Progenitor cell of endocrine pancreas (in vitro differentiated cells): ENCODE measurements at places on chromosomes 5 and 9.
A peak's percentile ranks its signal among the peaks of the same experiment; 100 is the strongest.

DNA sequence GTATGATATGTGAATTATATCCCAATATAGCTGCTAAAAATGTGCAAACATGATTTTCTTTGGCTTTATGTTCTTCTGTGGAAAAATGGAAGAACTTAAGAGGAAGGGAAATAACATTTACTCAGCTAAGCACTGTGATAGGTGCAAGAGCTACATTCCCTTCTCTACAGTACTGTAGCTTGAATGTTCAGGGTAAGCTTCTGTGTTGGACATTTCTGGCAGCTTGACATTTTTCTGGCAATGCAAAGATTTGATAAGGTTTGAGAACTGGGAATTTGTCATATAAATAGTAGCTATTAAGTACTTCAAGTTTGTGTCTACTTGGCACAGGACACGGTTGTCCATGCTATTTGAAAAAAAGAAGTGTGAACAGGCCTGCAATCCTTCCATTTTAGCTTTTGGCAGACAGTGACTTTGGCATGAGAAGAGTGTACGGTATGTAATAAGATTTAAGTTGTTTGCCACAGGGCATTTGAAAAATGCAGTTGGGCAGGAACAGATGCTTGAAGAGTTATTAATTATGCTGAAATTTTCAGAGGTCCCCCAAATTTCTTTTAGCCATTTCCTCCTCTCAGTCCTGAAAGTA, 77.6 kb downstream of the KIF4B start:
- no peak overlapping the region for H3K27ac ChIP-seq
- no peaks in the 10 kb centered on the region for H3K4me1 ChIP-seq
- no peaks in the 10 kb centered on the region for H3K27me3 ChIP-seq
- no peak for DNase-seq
- no peak overlapping the region for H3K4me3 ChIP-seq
- H3K36me3 ChIP-seq = no peaks in the 10 kb centered on the region

DNA sequence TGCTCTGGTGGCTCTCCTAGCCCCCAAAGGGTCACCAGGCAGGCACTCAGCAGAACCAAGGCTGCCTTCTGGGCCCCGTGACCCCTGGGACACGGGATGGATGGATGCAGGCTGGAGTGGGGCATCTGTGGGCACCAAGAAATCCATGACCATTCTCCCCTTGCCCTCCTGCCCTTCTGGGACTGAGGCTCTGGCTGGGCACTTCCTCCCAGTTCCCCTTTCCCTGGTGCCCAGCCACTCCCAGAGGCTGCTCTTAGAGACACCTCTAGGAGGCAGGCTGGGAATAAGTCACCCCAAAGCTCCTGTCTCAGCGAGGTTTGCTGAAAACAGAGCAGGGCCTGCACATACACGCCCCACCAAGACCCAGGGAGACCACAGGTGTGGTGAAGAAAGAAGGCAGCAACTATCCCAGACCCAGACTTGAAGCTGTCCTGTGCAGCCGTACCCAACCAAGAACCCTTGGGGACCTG, 943 bp downstream of the STING1 start:
- no peak for DNase-seq
- no peaks in the 10 kb centered on the region for H3K4me1 ChIP-seq
- no peak overlapping the region for H3K4me3 ChIP-seq
- H3K27me3 ChIP-seq = peaks cover 3% of the 10 kb centered on the region
- no peaks in the 10 kb centered on the region for H3K36me3 ChIP-seq

DNA sequence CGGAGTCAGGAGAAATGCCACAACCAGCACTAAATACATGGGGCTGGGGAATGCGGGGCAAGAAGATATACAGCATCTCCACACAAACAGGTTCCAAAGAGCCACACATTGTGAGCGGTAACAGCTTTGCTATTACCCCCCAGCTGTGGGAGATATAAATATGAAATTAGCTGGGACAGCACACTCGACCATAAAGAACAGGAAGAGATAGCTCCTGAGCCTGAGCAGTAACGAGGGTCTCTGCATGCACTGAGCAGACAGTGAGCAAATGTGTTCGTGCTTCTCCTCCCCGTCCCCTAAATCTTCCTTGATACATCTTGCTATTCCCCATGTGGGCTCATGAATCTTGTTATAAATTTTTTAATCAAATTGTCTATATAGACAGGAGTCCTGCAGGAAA, 53.1 kb downstream of the ADAMTS2 start:
- H3K4me3 ChIP-seq = no peak overlapping the region
- H3K27ac ChIP-seq = no peak overlapping the region
- H3K36me3 ChIP-seq = no peaks in the 10 kb centered on the region
- H3K27me3 ChIP-seq = no peaks in the 10 kb centered on the region
- no peaks in the 10 kb centered on the region for H3K4me1 ChIP-seq

- H3K27ac ChIP-seq = no peak overlapping the region
- H3K27me3 ChIP-seq = no peaks in the 10 kb centered on the region
- H3K4me1 ChIP-seq = no peaks in the 10 kb centered on the region
- DNase-seq = no peak
- H3K4me3 ChIP-seq = no peak overlapping the region
- H3K36me3 ChIP-seq = peaks cover 42% of the 10 kb centered on the region
Measured at GRCh38 chr9:21901546-21901945, 92.6 kb downstream of the CDKN2A start.

DNA sequence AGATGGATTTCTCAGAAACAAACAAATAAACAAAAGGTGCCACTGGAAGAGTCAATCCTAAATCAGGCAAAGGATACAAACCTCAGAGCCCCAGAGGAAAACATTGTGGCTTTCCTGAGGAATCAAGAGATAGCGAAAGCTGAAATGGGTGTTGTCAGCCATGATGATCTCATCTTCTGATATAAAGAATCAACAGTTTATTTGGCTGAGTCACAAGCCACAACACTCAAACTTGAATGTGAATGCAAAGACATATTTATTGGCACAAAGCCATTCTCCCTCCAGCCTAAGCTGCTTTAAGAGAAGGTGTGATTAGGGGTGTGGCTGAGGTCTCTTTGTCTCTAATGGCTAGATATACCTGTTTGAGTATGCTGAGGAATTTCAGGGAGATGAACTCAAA, 73.3 kb upstream of the NREP start:
- H3K36me3 ChIP-seq = no peaks in the 10 kb centered on the region
- no peaks in the 10 kb centered on the region for H3K27me3 ChIP-seq
- H3K27ac ChIP-seq = no peak overlapping the region
- no peak overlapping the region for H3K4me3 ChIP-seq

DNA sequence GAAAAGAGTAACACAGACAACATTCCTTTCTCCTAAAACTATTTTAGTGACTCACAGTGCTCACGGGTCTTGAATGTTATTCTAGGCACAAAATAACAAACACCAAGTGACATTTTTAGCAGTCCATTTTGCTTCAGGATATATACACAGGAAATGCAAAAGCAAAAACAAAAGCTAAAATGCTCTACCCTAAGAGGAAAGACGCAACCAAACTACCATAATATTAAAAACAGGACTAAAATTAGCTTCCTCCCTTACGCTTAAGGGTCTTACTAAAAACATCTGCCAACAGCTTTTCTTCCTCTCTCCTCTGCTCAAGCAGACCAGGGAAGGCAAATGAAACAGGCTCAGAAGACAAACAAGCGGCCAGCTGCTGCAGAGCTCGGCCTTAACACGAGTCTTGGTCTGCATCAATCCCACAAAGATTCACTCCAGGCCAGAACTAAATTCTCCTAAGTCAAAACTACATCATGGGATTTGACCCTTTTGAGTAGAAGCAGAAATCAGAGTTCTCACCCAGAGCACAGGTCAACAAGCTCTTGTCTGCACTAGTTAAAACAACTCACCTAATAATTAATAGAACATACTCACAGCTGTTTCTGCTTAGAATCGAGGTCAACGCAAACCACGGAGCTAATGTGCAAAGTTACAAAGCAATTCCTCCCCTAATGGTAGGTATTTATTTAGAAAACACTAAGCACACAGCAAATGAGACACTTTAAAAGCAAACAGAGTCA, 62.3 kb downstream of the RAPGEF1 start:
- peaks cover 38% of the 10 kb centered on the region for H3K4me1 ChIP-seq
- peak overlapping the region; percentile 94 for H3K27ac ChIP-seq
